Activated CD8-positive, alpha-beta memory T cell treated with anti-CD3 and anti-CD28 coated beads, Interleukin-2, amount 50 U/mL, for 4 hours (primary cell): ENCODE measurements at places on chromosomes 1 and 21.

DNA sequence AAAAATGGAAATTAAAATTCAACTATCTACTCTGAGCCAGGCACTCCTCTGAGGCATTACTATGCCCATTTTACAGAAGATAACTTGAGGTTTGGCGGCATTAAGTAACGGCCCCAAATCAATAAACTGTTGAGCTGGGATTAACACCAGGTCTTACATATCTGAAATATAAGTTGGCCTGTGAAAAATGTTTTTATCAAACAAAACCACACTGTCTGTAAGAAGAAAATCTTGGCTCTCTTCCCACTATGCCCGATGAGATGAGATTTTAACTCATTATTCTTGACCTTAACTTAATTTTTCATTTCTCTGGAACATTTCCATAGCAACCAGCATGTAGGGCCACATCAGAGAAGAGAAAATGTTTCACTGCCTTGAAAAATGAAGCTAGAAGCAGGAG lies 21.8 kb downstream of the RC3H1 start:
- DNase-seq: no peak

DNA sequence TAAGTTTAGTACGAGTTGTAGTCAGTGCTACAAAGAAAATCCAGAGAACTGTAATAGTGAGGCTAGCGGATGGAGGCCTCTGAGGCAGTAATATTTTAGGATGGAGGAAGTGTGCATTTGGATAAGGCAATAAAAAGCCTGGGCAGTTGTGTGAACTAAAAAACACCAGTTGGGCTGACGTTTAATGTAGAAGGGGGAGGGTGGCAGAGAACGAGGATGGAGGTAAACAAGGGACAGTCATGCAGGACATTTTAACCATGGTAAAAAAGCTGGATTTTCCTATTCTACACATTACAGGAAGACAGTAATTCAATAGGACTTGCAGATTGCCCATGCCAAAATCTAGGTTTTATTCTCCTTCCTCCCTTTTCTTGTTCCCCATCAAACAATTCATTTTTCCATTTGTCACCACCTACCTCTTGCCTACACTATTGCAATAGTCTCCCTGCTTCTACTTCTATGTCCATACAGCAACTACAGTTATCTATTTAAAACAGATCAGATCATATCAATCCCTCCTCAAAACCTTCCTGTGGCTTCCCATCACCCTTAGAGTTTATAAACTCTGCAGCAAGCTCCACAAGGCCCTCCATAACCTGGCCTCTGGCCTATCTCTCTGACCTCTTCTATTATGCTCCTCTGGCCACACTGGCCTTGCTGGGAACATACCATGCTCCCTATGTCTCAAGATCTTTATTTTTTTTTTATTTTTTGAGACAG lies 27.7 kb downstream of the ERO1B start:
- no peak for DNase-seq

- no peak for DNase-seq
Measured at GRCh38 chr1:65650682-65651081, 142.0 kb upstream of the PDE4B start.

DNA sequence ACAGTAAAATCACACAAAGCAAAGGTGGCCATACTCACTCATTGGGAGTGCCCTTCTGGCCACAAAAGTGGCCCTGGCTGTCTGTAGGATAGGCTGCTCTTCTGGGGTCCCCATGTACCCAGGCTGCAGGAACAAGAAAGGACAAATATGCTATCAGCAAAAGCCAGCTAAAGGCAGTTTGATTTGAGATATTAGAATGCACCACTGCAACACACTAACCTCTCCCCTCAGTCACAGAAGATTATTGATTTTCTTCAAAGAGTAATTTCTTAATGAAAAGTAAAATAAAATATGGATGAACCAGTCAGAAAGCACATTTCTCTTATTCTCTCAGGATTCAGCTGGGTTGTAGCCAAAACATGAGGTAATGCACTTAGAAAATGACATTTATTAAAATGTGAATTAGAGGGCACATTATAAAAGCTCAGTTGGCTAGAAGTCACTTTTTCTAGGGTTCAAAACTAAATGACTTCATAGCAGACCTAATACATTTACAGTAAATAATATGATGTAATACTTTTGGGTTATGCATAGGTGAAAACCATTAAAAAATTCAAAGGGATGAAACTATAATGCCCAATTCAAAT lies 140.8 kb downstream of the LHX8 start:
- DNase-seq: no peak

DNA sequence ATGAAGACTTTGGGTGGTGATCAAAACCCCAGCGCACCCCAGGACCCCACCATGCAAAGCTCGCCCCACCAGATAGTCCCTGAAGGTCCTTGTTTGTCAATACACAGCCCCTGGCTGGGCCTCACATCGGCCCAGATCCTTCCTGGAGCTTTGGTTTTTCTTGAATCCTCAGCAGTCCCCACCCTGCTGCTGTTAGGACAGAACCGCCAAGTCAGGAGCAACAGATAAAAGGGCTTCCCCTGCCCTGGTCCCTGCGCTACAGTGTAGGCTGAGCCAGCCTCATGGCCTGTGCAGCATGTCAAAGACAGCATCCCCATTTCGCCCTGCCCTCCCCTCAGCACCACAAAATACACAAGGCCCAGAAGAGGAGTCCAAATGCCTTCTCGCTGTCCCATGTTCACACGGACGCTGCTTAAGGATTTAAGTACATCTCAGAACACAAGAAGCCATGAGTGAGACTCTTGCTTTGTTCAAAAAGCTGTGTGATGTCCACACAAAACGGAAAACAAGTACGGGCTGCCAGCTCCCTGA lies 65.7 kb downstream of the PSMG1 start:
- no peak for DNase-seq

DNA sequence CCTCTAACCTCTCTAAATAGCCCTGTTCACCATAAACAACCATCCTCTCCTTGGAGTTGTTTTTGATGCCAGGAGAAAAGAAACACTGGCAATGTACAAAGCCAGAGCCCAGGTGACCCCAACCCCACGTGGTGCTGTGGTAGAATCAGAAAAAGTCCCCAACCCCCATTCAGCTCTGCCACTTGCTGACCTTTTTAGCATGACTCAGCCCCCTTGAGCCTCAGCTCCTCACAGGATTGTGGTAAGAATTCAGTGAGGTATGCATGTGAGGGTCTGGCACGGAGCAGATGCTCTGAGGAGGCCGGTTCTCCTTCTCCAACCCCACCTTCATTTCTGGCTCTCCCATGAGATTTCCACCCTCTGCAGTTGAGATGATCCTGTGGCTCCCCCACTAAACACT lies 11.1 kb upstream of the CHI3L1 start:
- DNase-seq: no peak

DNA sequence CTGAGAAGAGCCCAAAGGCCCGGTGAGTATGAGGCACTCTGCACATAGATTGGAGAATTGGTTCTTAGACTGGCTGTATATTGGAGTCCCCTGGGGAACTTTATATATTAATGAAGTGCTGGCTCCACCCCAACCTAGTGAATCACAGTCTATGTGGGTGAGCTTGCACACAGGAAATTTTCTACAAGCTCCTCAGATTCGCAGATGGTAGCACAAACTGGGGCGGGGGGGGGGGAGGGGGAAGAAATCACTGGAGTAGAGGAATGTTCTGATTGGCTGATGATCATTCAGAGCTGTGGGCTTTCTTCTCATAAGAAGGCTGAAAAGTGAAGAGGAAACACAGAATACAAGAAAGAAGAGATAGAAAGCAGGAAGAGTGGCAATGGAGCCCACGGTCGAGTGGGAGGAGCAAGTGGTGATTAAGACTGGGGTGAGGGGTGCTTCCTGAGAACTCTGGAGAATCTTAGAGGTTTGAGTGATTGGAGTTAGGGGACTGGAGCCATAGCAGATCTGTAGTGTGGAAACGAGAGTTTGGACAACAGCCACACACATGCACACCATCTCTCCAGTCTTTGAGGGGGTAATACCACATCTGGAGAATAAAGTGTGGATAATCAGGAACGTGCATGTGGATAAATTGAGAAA lies 465.9 kb upstream of the DAB1 start:
- DNase-seq: no peak

GRCh38 chr1:154765970-154766369 lies 104.1 kb downstream of the KCNN3 start:
- no peak for DNase-seq

DNA sequence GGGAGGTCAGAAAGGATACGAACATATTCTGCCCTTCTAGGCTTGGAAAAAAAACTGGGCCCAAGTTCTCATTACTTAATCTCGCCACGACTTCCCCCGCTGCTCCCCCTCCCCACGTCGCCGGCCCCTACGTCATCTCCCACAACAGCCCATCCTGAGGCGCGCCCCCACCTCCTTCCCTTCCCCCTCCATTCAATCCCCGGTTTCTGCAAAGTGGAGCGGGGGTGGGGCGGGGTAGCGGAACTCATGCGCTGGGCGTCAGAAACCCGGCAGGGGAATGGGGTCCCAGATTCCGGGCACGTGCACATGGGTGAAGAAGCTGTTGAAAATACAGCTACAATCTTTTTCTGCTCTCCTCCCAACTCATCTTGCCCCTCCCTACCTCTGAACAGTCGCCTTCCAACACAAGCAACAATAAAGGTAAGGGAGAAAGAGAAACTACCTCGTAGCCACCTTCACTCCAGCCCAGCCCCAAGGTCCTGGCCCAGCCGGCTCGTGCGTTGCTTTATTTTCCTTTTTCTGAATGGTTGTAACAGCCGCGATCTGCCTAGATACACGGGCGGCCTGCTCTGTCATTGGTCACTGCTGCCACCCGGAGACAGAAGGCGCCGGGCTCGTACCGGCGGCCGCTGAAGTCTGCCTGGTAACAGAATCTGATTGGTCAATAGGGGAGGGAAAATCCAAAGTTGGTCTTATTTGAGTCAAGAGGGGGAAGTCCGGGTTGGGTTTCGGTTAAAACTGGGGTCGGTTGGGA lies at the start of gene RFX5:
Gene RFX5 (minus strand): TSS at position 484 of the 754 bp plus-strand sequence. CDS start 932 bp downstream, outside the sequence.
- DNase-seq: peak; percentile 89

DNA sequence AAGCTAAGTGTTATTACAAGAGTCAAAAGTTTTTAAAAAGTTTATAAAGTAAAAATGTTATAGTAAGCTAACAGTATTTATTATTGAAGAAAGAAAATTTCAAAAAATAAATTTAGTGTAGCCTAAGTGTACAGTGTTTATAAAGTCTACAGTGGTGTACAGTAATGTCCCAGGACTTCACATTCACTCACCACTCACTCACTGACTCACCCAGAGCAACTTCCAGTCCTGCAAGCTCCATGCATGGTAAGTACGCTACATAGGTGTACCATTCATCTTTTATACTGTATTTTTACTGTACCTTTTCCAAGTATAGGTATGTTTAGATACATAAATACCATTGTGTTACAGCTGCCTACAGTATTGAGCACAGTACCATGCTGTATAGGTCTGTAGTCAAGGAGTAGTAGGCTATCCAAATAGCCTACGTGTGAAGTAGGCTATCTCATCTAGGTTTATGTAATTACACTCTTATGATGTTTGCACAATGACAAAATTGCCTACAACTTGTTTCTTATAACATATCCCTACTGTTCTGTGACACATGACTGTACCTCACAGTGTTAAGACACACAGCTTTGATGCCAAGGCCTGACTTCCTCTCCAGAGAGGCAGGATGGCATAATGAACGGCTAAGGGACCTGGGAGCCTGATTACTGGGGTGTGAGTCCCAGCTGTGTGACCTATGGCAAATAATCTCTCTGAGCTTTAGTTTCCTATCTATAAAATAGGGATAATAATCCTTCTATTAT lies 12.7 kb downstream of the DHCR24 start:
- no peak for DNase-seq

- DNase-seq: no peak
Measured at GRCh38 chr1:79614106-79614505, 607.6 kb upstream of the ADGRL4 start.

- no peak for DNase-seq
Measured at GRCh38 chr1:15676010-15676409, 8.1 kb upstream of the PLEKHM2 start.

DNA sequence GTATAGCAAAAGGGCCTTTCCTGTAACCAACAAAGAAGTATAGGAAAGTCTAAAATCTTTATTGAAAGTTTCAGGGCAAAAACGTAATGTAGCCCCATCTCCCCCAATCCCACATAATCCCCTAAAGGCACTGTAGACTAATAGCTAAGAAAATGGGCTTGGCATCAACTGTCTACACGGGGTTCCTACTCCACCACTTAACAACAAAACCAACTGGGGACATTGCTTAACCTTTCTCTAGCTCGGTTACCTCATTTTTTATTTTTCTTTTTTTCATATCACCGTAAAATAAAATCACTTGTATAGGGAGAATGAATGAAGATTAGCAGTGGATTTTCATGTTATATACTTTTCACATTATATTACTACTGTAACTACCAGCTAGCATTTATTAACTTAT lies 12.3 kb downstream of the MACF1 start:
- DNase-seq: no peak

DNA sequence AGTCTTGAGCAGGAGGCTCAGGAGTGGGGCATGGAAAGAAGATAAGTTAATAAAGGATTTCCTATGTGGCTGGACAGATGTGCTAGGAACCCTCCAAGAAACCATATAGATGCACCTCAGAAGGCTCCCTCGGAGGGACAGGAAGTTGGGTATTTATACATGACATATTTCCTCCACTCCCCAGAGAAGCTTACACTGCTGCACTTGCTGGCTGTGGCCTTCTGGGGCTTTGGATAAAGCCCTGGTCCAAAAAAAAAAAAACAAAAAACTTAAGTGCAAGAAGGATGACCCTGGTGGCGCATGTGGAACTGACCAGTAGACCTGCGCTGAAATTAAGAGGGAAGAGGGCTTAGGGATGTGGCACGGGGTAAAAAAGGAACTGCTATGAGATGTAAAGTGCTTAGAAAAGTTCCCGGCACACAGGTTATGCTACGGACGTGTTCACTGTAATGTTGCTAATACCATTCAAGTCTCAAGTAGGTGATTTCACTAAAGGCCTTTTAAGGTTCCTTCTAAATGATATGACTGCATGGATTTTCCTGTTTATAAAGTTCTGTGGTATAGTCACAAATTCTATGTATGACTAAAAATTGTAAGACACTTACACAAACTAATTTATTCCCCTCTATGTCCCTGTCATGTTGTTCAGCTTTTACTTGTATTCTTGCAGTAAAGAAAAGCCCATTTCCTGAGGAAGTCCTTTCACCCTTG lies 253.6 kb downstream of the HMCN1 start:
- no peak for DNase-seq

GRCh38 chr21:45405819-45406762 lies 1.1 kb downstream of the COL18A1 start:
- DNase-seq: no peak
